ENCODE measurements at places on chromosomes 2 and 18.

- DNase-seq = no peak
These were observed 104.0 kb downstream of the SMAD2 start for GRCh38 chr18:47826157-47827074.

GRCh38 chr2:63525905-63526304, 62.4 kb downstream of the WDPCP start:
- DNase-seq = no peak

- DNase-seq = no peak
These were observed 76.8 kb downstream of the GYPC start for GRCh38 chr2:126732682-126733245.

GRCh38 chr2:23566241-23567142, 181.5 kb downstream of the KLHL29 start:
- DNase-seq = peak; percentile 68

DNA sequence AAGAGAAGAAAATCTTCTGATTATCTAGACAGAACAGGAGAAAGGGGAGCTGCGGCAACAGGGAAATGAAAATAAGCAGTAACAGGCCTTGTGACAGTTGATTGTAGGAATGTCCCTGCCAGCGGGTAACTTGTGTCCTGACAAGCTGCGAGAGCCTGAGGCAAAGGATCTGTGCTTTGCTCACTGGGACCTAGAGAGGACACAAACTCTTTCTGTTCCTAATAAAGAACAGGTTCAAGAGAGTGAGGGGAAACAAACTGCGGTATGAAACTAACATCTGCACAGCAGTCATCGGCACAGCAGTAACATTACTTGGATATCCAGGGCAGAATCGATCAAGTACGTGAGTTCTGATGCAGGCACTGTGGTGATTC, 103.7 kb upstream of the THOC1 start:
- no peak for DNase-seq

GRCh38 chr18:49064889-49065288, 114.1 kb upstream of the SMAD7 start:
- DNase-seq = no peak

DNA sequence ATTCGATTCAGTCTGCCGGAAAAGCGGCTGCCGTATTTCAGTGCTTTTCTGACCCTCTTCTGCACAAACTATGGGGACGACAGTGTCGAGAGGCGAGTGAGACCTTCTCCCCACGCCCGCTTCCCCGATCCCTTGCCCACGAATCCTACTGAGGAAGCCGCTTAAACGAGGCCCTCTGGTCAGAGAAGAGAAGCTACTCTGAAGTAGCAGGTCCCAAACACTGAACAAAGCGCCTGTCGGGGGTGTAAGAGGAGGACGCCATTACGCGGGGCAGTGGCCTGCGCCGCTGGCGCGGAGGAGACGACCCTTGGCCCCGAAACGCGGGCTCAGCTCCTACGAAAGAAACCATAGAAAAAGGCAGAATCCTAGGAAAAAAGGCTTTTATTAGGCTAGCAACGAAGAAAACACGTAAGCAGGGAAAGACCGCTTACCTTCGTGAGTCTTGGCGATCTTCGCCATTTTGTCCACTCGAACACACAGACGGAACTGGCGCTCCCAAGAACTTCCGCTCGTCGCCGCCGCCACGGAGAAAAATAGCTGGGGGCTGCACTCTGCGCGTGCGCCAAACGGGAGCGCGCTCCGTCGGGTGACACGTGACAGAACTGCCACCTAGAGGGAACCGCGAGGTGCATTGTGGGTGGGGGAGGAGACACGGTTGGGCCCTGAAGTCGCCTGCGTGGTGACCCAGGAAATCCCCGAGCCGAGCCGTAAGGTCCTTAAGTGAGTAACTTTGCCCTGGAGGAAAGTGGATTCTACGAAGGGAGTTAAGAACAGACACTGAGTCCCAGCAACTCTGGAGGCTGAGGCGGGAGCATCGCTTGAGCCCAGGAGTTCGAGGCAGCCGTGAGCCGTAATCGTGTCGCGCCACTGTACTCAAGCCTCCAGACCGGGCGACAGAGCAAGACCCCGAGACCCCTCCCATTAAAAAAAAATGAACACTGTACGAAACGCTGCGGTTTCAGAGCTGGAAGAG, at the start of gene SF3B1:
Gene SF3B1, minus strand, starts transcription at position 488 of the 973 bp plus-strand sequence. Its CDS starts 29 bp downstream, at position 459.
- DNase-seq = peak; percentile 96

DNA sequence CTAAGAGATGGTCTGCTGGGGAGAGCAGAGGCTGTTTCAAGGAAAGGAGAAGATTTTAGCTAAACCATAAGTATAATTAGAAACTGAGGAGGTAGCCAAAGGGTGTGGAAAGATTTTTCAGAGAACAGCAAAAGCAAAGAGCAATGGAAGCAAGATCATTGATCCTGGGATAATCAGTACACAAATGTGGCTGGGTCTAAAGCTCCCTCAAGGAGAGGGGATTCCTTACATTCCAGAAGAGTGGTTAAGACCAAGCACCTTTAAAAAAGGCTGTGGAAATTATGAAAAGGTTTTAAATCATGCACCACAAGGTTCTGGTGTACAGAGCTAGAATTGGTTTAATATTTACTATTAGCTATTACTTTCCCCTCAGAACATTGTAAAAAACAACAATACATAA, 246.0 kb upstream of the UBE2E3 start:
- no peak for DNase-seq

DNA sequence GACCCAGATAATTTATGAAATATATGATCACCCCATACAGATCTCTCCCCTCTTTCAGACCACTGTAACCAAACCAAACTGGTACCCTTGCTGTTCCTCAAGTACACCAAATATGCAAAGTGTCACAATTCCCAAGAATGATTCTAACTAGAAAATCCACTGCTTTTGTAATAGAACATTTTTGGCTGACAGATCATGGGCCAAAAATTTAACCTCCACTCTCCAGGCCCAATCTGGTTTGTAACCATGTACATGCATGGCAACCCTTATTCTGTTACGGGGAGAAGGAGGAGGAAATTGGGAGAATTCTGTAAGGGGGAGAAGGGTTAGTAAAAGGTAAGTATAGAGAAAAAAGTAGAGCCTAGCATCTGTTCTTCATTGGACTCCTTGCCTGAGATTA, 62.0 kb downstream of the IKZF2 start:
- no peak for DNase-seq

DNA sequence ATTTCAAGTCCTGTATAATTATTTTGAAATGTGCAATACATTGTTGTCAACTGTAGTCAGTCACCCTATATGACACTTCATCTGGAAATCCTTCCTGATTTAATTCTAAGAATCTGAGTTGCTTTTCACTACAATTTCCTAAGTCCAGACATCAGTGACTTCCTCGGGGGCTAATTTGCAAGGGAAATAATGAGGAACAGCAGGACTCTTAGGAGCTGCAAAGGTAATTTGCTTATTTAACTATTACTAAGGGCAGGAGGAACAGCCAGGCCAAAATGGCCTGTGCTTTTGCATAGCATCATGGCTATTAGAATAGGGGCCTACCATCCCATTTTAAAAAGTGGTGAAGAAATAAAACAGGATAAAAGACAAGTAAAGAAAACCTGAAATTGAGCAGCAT, 178.8 kb downstream of the MC4R start:
- DNase-seq = no peak

DNA sequence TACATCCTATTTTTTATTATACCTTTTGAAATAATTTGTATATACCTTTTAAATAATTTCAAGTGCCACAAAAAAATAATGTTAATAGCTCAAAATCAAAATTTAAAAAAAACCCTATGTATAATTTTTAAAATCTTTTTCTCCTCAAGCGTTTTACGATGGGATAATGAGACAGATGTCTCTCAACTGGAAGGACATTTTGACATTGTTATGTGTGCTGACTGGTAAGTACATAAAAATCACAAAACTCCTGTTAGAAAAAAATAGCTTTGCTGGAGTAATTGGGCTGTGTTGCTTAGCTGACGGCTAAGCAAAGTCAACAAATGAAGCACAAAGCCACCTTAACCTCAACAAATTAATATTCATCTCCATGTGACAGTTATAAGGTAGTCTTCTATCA, 198.0 kb upstream of the SIX3 start:
- no peak for DNase-seq

DNA sequence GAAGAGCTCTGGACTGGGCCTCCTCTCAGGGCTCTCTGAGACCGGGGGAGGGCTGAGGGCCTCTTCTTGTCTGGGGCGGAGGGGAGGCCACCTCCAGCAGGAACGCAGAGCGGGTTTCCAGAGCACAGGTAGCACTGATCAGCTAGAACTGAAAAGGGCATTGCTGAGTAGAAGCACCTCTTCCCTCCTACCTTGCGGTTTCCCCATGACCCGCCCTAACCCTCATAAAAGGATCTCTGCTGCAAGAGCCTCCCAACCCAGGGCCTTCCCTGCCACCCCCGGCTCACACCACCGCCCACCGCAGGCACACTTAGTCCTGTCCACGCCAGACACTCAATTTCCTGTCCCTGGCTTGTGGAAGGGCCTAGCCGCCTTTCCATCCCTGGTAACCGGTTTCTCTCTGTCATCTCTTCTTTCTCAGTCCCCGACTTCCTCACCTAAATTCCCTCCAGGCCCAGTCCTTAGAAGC, 966 bp downstream of the ADCY3 start:
- DNase-seq = no peak

DNA sequence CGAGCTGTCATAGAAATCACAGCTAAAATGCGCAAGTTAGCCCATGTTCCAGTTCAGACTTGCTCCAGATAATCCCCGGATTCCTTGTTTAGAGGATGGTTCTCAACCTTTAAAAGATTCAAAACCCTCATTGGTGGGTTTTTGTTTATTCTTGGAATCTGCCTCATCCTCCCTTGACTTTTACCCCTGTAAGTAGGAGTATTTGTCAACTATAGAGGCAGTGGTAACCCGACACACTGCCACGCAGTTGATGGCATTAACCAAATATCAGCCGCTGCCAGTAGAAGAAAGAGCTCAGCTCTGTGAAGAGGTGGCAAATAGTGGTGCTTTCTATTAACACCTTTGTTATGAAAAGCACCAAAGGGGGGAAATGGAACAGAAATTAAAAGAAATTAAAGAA, 40.4 kb upstream of the SELENOI start:
- DNase-seq = no peak

DNA sequence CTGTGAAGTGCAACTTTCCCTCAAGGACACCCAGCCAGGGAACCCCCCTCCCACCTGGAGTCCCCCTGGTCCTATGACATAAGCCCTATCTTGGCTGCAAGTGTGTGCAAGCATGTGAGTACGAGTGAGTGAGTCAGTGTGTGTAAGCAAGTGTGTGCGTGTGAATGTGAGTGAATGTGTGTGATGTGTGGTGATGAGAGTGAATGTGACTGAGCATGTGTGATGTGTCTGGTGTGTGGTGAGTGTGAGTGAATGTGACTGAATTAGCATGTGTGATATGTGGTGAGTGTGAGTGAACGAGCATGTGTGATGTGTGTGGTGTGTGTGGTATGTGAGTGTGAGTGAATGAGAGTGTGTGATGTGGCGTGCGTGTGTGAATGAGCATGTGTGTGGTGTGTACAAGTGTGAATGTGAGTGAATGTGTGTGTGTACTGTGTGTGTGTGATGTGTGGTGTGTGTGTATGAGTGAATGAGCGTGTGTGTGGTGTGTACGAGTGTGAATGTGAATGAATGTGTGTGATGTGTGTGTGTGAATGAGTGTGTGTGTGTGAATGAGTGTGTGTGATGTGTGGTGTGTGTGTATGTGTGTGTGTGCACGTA, 68.8 kb upstream of the SMAD7 start:
- DNase-seq = no peak

DNA sequence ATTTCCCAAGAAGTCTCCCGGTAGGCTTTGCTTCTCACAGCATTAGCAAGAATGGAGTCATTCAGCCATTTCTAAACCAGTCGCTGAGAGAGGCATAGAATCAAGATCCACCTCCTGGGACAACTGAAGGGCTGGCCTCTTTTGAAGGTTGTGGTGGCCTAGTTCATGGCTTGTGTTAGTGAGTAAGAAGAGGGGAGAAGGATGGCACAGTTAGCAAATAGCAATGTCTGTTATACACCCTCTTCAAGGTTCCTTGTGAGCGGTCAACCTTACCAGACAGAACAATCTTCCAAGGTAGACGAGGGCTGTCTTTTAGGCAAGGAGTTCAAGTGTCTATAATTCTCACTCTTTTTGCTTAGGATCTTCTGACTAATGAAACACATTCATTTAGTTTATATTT, 35.4 kb upstream of the DNAH7 start:
- no peak for DNase-seq

DNA sequence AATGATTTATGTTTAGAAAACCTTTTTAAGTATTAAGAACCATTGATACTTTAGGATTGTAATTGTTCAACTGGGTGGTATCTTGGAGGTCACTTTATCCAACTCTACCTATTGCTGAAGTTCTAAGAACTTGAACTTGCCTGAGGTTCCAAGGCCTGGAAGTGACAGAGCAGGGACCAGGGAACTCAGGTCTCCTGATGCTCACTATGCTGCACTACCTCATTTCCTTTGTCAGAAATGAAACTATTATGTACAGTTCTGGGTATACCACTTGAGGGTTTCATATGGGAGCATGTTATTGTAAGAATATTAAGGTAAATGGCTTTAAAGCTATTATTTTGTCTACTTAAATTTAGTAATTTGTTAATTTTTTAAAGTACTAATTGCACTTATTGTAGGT, 3.0 kb downstream of the MBD5 start:
- no peak for DNase-seq

- DNase-seq = no peak
These were observed 427.5 kb upstream of the CDH20 start for GRCh38 chr18:60905699-60906098.

GRCh38 chr2:26683583-26683982, 8.9 kb upstream of the KCNK3 start:
- no peak for DNase-seq

GRCh38 chr2:127536707-127537541, 1.4 kb downstream of the MYO7B start:
- DNase-seq = no peak

- DNase-seq = no peak
These were observed 159.1 kb upstream of the LHCGR start for GRCh38 chr2:48914477-48915089.

- no peak for DNase-seq
These were observed 134.4 kb downstream of the MAIP1 start for GRCh38 chr2:200089756-200090109.

DNA sequence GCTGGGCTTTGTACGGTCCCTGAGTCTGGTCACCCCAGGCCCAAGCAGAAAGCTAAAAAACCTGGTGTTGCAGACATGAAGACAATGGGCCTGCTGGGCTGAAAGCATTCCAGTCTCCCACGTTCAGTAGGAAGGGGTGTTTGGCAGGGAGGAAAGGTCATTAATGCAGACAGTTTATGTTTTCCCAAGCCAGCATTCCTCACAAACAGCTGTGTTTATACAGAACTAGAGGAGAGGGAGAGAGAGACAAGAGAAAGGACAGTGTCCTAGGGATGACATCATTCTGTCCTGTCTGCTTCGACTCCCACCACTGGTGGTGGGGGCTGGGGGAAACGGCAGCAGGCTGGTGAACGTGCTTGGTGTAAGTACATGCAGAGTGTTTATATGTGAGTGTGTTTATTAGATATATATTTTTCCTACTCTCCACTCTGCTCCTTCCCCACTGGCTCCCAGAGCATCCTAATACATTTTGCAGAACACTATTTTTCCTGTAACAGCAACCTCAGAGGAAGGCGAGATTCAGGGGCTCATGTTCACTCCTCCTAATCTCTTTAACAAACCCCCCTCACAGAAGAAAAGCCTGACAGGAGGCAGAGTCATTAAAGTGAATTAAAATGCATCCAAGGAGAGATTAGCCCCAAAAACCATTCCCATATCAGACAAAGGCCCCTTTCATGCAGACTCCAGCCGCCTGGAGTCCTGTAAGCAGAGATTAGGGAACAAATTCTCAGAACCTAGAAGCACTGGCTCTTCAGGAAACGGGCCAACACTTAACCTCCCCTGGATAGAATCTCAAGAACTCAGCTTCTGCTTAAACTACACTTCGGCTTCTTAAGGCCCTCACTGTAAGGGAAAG, 380.4 kb downstream of the TNS1 start:
- peak; percentile 23 for DNase-seq

- DNase-seq = no peak
These were observed 67.8 kb downstream of the SLC4A3 start for GRCh38 chr2:219695145-219695709.
